Effector CD4-positive, alpha-beta T cell (primary cell): ENCODE measurements at places on chromosomes 2 and 18.

DNA sequence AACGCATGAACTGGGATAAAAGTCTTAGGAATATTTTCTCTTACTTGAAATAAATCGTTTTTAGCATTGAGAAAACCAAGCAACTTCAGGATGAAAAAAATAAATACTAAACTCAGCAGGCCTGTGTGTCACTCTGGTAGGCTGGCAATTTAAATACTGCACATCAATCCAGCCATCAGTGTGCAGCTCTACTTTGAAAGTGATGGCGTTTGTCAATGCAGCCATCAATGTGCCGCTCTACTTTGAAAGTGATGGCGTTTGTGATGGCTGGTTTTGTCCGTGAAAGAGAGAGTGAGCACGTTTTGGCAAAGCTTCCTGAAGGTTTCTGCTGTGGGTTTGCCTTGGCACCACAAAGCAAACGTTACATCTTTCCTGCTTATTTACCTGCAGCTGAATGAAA is 543.5 kb upstream of the SALL3 start:
- DNase-seq = no peak

DNA sequence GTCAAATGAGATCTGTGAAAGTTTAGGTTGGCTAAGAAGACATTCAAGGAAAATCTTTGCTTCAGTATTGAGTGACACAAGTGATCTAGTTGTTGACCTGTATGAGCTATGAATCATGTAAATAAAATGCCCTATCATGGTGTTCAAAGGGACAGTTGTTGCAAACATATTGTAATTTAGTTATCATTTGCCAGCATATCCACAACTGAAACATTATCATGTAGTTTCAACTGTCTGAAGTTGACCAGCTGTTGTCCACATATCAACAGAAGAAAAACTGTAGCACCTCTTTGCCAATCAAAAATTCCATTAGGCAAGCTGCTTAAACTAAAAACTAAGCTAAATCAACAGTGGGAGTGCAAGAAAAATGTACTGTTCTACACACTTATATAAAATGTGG is 527.1 kb upstream of the NRXN1 start:
- DNase-seq = no peak

GRCh38 chr2:178241844-178242551 is 47.7 kb downstream of the OSBPL6 start:
- no peak for DNase-seq

GRCh38 chr2:120246546-120247300 is 5.9 kb upstream of the RALB start:
- no peak for DNase-seq

DNA sequence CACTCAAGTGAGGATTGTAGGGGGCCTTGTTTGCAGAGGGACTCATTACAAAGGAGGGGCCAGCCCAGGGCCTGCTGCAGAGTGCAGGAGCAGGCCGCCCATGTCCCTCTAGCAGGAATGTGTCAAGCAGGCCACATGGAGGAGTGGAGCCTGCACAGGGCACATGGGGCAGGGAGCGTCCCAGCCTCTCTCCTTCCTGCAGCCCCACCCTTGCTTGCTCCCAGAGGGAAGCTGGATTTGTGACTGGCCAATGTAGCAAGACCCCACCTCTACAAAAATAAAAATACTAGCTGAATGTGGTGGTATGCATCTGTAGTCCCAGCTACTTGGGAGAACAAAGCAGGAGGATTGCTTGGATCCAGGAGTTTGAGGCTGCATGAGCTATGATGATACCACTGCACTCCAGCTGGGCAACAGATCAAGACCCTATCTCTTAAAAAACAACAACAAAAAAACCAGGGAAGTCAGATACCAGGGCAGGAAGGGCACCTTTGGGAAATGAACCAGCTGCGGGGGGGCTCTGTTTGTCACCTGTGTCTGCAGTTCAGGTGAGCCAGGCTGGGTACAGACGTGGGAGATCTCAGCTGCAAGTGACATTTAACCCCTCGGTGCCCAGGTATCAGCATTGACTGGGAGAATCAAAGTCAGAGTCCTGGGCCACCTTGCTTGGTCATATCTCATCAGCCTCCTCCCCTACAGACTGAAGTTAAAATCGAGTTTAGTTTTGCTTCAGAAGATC is 27.7 kb downstream of the IMPA2 start:
- DNase-seq = no peak

- DNase-seq = no peak
These were observed 268.9 kb downstream of the TDRD15 start for GRCh38 chr2:21392649-21393048.

DNA sequence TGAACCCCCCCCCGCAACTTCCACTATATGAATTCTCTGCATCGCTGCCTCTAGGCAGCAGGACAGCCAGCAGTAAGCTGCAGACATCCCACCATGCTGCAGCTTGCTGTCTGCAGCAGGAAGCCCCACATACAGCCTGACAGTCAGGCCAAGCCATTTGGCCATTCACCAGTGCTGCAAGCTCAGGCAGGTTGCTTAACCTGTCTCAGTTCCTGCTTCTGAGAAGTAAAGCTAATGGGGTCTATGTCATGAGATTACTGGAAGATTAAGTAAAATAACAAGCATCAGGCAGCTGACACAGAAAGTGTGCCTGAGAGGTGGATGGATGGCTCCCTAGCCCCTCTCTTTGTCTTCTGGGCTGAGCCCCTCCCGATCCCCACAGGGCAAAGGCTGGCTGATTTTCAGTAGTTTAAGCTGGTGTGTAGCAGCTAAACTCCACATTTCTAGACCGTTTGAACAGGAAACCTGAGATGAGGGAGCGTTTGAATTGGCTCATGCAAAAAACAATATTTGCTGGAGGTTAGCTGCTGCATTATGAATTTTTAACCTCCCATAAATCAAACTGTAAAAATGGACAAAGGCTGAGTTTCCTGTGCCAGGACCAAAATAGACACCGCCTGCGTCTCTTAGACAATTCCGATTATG is 193.8 kb upstream of the ARL4C start:
- no peak for DNase-seq

- DNase-seq = no peak
These were observed 775.5 kb downstream of the RNF144A start for GRCh38 chr2:7692657-7693161.

- no peak for DNase-seq
These were observed 2.1 kb downstream of the FBLN7 start for GRCh38 chr2:112140205-112140802.

DNA sequence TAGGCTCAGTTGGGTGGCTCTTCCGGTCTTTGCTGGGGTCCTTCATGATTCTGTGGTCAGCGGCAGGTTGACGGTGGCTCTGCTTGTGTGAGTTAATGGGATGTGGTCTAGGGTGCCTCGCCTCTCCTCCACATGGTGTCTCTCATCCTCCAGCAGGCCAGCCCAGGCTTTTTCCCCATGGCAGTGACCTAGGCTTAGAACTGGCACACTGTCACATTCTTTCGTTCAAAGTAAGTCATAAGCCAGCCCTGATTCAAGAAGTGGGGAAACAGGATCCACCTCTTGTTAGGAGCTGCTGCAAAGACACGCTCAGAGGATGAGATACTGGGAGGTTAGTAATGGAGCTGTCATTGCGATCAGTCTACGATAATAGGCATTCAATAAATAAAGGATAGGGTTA is 46.0 kb upstream of the CTIF start:
- no peak for DNase-seq

GRCh38 chr2:149884871-149885270 is 297.3 kb upstream of the MMADHC start:
- no peak for DNase-seq

DNA sequence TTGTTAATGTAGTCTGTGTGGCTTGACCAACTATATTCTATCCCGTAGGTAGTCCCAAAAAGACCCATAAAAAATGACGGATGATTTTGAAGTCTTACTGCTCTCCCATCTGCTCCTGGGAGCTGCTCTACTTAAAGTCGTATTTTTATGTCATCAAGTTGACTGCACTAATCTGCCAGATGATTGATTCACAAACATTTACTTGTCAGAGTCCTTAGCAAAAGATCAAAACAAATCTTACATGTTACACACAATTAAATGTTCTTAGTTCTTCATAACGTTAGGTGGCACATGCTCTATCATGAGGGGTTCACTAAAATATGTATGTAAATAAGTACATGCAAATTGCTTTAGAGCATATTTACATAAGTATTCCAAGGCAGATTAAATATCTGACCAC is 498.3 kb upstream of the LRRTM4 start:
- no peak for DNase-seq

GRCh38 chr2:118013221-118013723 is 598 bp downstream of the CCDC93 start:
- peak; percentile 13 for DNase-seq

GRCh38 chr2:18001671-18002070 is 123.2 kb downstream of the KCNS3 start:
- no peak for DNase-seq

GRCh38 chr2:25654801-25655200 is 18.6 kb downstream of the DTNB start:
- DNase-seq = no peak

GRCh38 chr2:220871909-220872308 is 700.2 kb downstream of the EPHA4 start:
- no peak for DNase-seq
